ENCODE measurements at places on chromosomes 7 and 10. TPM values are rescaled to one million over a fixed set of nuclear protein-coding genes. Genes with fewer than 3 reads are reported as not detected.

GRCh38 chr10:47104151-47104605 is 192.9 kb downstream of the PTPN20 start:
- DNase-seq: no peak

RNF133 gene
- not detected for total RNA-seq

ZCWPW1 gene
- 4.0 TPM for total RNA-seq

GRCh38 chr10:100655760-100656421 is 89.5 kb upstream of the PAX2 start:
- no peak for DNase-seq

PDK4 gene
- 2,183 TPM for total RNA-seq

Data from heart right ventricle (tissue), 16 donors.